ENCODE measurements at places on chromosomes 4 and X.

GRCh38 chr4:67204441-67204840 lies 340.9 kb downstream of the CENPC start:
- no peak for DNase-seq

- DNase-seq, result no peak
Observed at GRCh38 chr4:10761903-10762302, 77.3 kb upstream of the CLNK start.

DNA sequence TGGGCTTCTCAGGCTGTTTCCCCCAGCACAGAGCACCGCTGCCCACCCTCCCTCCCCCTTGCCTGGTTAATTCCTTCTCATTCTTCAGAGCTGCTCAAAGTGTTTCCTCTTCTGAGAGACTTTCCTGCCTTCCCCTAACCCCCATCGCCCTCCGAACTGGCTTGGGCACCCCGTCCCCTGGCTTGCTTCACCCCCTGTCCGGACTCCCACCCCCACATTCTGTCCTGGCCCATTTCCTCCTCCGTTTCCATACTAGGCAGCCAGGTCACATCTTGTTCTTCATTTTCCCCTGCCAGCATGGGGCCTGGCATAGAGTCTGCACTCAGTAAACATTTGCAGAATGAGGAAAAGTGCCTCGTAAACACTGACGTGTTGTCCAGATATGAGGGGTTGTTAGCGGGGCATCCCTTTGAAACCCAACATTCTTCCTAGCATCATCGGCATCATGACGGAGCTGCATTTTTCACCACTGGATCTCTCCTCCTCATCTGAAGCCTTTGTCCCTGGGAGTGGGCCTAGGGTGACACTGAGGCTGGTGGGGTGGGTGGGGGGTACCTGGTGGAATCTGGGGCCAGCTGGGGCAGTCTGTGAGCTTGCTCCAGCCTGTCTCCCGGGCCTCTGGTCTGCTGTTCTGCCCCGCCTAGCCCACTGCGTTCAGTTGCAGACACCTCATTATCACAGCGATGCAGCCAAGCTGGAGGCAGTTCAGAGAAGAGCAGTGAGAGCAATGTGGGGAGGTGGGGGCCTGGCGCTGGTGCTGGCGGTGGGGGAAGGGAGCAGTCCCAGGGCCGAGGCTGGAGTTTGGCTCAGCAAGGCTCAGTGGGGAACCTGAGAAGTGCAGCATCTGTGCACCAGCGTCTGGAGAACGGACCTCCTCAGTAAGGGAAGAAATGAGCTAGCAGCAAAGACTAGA lies 149.4 kb upstream of the PJA1 start:
- no peak for DNase-seq

DNA sequence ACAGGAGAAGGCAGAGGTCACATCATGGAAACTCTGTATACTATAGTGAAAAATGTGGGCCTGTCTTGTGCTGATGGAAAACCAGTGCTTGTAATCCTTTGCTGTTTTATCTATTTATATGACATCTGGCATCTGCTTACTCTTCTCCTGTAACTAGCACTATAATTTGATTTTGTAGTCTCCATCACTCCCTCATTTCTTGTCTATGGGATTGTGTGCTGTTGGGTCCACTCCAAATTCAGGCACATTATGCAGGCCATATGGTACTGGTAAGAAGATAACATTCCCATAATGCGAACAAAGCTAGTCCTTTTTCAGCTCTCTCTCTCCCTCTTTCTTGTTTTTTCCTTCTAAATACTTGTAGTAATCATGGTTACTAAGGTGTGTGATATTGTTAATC lies 581.2 kb upstream of the IGFBP7 start:
- DNase-seq, result no peak

- DNase-seq, result no peak
Observed at GRCh38 chrX:129649268-129650182, 5.2 kb downstream of the APLN start.

GRCh38 chr4:3304831-3305609 lies 12.2 kb downstream of the RGS12 start:
- no peak for DNase-seq

DNA sequence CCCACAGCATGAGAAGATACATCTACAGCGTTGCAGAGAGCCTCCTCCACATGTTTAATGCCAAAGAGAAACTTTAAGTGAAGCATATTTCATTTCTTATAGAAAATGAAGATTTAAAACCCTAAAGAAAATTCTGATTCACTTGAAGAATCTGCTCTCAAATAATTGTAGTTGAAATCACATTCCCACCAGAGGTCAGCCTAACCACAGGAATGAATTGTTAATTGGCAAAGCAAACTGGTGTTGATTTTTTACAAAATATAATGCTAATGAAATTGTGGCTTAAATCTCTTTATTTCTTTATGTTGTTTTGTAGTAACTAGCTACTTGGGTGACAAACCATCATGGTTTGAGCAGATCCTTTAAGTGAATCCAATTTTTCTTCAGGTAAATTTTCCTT lies 31.1 kb upstream of the WDR17 start:
- no peak for DNase-seq

DNA sequence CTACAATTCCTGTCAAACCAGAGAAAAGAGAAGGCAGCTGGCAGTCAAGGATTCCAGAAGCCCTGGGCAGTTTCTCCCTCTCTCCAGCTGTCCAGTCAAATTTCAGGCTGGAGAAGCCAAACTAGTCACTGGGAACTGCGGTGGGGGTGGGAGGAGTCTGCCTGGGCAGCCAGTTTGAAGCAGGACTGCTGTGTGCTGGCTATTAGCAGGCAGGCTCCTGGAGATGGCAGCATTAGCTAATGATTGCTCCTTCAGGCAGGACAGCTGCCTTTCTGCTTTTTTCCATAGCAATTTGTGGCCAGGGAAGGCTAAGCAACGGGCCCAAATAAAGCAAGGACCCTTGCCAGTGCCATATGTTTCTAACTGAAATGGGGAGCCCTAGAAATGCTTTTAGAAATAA lies 44.7 kb upstream of the FGF13 start:
- DNase-seq, result no peak

DNA sequence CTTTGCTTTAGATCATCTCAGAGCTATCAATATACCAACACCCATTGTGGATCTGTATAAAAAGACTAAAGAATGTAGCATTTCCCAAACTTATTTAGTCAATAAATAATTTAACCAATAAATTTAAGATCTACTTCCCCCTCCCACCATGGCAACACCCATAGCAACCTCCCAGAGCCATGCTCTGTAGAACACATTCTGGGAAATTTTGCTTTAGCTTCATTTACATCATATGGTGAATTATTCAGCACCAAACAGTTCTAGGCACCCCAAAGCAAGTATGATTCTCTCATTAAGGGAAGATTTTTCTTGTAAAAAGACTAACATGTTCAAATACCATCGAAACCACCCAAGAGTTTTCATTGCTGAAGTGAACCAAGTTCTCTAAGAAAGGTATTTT lies 80.5 kb upstream of the GPR34 start:
- no peak for DNase-seq

DNA sequence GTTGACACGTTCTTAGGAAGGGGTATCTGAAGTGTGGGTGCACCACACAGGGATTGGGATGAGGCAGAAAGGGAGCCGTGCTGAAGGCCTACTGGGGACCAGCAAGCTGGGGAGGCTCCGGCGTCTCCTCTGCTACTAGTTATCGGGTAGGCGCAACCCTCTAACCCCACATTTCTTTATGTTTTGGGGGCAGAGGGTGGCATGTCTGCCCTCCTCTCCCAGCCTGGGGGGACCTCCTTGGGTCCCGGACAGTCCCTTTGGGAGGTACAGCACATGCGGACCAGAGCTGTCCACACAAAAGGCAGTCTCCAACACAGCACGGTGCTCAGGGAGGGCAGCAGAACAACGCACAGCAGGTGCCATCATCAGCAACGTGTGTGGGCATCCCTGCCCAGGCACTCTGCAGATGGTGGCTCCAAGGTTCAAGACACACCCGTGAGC lies 33.2 kb downstream of the WDR1 start:
- DNase-seq, result peak; percentile 14

DNA sequence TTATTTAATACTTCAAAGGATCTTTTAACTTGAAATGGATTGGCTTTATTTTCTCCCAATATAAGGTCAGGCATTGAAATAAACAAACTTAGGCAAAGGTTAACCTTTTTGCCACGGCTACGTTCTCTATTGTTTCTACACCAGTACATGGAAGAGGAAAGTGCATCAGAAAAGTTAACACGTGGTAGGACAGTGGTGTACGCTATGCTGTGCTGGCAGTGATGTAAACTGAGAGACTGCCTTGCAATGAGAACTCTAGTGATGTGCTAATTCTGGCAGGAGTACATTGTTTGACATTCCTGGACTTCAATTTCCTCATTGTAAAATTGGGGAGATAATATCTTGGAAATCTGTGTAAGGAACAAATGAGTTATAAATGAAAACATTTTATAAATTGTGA lies 208.2 kb downstream of the TMA16 start:
- no peak for DNase-seq

DNA sequence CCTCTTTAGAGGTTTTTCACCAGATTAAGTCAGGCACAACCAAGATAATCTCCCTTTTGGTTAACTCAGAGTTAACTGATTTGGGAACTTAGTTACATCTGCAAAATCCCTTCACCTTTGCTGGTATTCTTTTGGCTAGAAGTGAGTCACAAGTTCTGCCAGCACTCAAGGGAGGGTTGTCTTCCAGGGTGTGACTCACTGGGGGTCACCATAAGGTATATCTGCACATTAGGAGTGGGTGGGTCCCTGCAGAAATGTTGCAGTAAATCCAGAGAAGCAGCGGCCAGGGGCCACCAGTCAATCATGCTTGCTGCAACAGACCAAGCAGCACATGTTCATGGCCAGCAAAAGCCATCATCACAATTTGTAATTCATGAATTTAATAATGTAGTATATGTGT lies 59.8 kb upstream of the MAML3 start:
- DNase-seq, result no peak

DNA sequence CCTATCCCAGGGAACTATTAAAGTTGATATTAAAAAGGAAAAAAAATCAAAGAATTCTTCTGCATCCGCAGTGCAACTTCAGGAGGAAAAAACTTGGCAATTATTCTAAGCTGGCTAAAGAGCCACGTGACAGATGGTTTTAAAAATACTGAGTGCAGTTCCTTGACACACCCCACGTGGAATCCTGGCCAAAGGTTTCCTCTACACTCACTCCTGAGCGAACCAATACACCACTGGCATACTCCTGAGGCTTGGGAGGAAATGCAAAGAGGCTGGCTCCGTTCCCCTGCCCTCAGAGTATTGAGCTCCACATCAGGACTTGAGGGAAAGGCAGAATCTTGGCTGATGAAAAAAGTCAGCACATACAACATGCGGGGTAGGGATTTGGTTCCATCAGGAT lies 133.8 kb upstream of the ATP6AP2 start:
- DNase-seq, result no peak

- no peak for DNase-seq
Observed at GRCh38 chr4:152784490-152785350, 5.0 kb downstream of the ARFIP1 start.

DNA sequence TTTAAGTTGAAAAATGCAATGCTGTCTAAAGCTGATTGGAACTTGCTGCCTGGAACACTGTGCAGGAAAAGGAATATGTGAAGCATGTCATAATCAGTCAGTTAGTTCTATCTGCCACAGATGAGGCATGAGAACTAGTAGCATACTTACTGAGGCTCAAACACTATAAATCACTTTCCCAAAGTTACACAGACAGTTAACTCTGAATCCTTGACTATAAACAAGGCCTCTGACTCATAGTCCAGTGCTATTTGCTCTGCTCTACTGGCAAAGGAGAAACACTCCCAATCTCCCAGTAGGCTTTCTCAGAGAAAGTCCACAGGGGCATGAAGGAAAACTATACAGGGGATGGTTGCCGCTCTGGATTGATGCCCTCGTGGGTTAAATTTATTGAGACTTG lies 2078.4 kb upstream of the TENM3 start:
- DNase-seq, result no peak

- no peak for DNase-seq
Observed at GRCh38 chr4:128770807-128771206, 38.7 kb upstream of the JADE1 start.

- DNase-seq, result no peak
Observed at GRCh38 chr4:124783847-124784246, 71.3 kb upstream of the ANKRD50 start.

DNA sequence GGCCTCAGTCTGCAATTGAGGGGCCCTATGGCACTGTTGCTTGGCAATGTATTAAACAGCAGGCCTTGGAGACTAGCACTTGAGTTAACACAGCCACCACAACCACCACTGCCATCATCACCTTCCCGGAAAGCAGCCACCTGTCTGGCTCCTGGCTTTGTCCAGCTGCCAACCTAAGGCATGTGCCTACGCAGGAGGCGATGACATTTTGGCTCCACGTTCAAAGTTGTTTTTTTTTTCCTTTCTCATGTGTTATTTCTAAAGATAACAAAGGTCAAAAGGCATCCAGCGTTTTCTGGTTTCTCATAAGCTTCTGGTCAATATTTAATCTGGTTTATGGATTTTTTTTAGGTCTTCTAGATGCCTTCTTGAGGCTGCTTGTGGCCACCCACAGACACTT lies 7.5 kb downstream of the CLDN2 start:
- DNase-seq, result no peak

DNA sequence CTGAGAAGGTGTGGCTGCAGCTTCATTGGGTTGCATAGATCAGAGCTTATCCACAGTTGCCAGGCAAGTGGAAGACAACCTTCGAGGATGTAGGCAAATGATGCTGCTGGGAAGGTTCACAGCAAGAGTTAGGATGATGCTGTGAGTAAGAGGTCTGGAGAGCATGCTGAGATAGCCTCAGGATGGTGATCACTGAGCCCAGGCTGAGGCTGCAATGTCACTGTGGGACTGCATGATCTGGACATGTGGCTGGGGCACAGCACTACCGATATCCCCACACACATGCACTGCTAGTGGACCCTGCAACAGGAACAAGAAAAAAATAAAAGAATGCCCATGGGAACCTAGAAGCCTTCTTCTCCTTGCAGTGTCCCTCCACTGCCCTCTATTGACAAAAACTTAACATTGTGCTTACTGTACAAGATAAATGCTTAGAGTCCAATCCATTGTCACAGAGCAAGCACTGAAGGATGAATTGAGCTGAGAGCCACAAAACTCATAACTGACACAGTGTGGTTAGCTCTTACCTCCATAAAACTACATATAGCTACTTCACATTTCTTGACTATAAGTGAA lies 105.6 kb downstream of the CNKSR2 start:
- peak; percentile 17 for DNase-seq

DNA sequence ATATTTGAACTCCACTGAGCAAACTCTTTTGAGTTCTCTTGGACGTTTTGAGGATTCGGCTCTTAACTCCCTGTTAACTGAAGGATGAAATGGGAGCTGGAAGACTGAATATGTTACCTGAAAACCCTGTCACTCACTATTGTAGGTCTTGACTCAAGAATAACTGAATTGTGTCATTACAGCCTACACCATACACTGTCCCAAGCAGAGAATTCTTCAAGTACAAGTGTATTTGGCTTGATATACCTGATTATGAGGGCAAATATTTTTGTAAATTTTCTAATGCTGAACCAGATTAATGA lies 276.1 kb downstream of the CFAP299 start:
- no peak for DNase-seq

DNA sequence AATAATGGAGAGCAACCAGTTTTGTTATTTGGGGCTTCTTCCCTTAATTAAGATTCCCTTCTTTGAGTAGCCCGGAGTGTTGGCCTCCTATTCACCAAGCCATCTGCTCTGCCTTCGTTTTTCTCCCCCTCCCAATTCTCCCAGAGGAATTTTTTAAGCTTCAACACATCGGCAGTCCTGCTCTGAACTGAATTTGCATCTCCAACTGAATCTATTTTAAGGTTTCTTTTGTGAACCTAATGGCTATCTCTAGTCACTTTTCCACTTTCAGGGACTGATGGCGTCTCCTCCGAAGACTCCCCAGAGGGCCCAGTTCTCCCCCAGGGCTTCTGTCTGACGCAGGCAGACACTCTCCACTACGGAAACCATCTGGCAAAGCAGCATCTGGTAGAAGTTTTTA lies 280.2 kb downstream of the ADGRA3 start:
- DNase-seq, result no peak

GRCh38 chr4:147309434-147309833 lies 171.5 kb upstream of the EDNRA start:
- DNase-seq, result no peak

Measured in activated T-cell treated with anti-CD3 and anti-CD28 coated beads, Interleukin-2, amount 50 U/mL, for 1 hour (primary cell).